ENCODE measurements at places on chromosomes 2 and 18.

GRCh38 chr2:38390947-38391346 lies 13.9 kb upstream of the ATL2 start:
- DNase-seq, result no peak

DNA sequence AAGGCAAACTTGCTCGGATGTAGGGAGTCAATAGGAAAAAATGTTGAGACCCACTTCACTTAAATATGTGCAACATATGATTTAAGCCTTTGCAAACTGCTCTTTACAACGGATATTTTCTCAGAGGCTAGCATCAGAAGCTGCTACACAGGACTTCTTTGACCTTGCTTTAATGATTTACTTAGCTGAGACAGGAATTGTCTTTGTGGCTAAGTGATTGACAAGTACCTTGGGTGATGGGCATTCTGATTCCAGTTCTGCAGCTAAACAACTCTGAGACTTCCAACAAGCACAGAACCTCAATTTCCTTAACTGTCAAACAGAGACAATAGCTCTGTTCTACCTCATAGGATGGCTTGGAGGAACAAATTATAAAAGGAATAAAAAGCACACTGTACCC lies 150.2 kb downstream of the NCKAP5 start:
- DNase-seq, result no peak

DNA sequence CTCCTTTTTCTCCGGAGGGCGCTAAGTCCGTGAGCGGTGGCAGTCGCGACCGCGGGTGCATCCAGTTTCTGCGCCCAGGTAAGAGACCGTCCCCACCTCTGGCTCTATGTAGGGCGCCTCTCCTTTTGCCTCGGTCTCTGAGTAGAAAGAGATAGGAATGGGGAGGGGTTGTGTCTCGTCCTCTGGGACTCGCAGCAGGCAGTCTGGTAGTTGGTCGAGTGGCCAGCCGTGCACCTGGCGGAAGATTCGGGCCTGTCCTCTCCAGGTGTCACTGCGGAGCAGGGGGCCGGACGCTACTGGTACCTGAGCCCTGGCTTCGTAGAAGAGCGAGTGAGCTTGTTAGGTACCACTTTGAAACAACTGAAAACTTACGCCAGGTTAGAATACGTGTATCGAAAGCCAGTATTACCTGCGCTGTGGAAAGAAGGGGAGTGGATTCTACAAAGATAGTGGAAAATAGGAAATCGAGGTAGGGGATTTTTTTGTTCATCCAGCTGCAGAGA lies 403 bp downstream of the MAP2 start:
- DNase-seq, result peak; percentile 50

GRCh38 chr2:201978986-201979385 lies 54.7 kb upstream of the FZD7 start:
- DNase-seq, result no peak

- no peak for DNase-seq
Measured at GRCh38 chr2:120738786-120739437, 3.2 kb downstream of the GLI2 start.

DNA sequence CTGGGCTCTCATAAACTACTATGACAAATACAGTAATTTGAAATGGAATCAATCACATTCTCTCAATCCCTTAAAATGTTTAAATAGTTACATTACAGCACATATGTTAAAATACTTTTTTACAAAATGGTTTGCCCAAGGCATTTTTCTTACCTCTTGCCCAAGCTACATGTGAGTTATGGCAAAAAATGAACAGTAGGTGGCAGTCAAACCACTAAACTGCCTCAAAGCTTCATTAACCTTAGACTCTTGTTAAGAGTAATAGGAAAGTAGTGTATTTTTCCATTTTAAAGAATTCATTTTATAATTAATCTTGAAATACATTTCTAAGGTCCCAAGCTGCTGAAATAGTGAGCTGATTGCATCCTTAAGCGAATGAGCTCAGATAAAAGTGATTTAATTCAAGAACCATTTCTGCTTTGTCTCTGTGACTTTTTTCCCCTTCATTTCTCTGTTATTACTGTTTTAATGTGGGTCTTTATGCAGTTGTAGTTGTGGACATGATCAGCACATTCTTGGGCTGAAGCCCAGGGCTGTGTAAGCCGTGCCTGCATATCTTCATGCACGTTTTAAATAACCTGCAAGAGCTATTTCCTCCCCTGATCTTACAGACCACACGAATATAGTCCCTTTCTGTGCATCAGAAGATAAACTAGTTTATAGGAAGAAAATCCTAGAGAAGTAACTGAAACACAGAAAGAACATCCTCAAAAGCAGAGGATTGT lies 311.8 kb downstream of the LNPK start:
- DNase-seq, result peak; percentile 52

DNA sequence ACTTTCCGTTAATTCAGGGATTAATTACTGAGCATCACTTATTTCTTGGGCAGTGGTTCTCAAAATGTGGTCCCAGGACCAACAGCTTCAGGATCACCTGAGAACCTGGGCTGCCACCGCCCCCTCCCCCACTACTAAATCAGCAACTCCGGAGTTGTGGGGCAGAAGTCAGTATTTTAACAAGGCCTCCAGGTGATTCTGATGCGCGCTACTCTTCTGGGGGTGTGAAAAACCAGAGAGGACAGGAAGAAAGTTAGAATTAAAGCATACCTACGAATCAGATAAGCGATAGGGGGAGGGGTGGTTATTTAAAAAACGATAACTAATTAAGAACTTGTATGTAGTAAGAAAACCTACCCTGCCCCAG lies 319 bp downstream of the ZSCAN30 start:
- peak; percentile 9 for DNase-seq

- no peak for DNase-seq
Measured at GRCh38 chr18:78564518-78564917, 415.1 kb upstream of the SALL3 start.

DNA sequence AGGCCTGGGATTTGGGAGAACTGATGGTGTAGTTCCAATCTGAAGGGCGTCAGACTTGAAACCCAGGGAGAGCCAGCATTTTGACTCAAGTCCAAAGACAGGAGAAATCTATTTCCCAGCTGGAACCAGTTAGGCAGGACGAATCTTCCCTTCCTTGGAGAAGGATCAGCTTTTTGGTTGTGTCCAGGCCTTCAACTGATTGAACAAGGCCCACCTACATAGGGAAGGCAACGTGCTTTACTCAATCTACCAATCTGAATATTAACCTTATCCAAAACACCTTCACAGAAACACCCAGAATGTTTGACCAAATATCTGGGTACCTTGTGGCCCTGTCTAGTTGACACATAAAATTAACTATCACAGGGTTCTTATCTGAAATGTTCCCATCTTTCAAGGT lies 221.9 kb upstream of the DLGAP1 start:
- no peak for DNase-seq

GRCh38 chr2:62408241-62408677 lies 97.7 kb downstream of the TMEM17 start:
- no peak for DNase-seq

DNA sequence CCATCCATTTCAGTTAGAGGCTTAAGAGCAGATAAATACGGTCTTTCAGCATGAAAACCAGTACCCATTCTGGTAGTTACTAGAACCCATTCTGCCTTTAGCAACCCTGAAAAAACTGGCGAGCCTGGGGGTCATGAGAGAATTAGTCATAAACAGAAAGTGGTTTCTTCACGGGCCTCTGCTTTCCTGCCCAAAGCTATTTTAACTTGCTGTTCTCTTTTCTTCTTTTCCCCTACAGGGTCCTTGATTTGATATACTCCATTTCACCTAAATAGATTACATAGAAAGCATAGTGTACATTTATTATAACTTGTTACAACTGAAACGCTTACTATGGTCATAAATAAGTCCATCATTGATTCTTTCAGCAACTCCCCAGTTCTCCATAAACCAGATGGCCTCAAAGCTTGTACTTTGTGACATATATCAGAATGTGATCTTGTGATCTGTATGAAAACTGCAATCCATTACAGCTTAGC lies 48.3 kb downstream of the WDFY1 start:
- DNase-seq, result no peak

DNA sequence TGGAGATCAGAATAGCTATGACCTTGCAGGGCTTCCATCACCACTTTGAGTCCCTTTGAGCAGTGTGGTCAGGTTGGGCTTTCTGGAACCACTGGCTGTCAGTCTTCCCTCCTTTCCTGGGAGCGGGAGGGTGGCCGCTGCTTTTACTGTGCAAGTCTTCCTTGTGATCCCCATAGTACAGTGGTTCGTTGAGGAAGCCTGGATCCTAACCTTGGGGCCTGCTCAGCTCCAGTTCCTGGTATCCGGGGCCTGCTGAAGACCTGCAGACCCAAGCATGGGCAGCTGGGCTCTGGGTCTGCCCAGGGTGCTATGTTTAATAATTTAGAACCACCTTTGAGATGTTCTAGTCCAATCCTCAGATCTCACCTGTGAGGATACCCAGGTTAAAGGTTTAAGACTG lies 104.2 kb downstream of the CLIP4 start:
- DNase-seq, result no peak

DNA sequence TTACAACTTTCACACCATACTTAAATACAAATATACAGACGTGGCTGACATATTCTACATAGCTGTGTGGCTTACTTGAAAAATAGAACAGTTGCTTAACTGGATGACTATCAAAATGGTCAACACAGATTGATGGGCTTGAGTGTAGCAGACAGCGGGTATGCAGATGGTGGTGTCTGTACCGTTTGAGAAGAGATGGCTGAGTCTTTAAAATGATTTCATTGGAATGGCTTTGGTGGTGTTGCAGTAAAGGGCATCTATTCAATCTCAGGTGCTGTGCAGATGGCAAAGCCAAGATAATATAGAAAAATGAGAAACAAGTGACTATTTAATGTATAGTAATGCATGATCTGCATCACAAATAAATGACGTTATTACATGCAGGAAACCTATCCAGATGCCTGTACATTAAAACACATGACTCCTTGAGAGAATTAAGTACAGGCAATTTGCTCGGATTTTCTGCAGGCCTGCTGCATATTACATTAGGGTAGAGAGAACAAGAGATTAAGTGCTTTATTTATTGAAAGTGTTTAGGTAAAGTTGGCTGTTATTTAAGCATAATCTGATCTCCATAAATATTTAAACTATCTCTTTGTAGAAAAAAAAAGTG lies 68.5 kb downstream of the AGPS start:
- DNase-seq, result no peak

Data from COR-L47 (cell line).